ENCODE measurements at places on chromosomes 12 and 14.

GRCh38 chr14:41505491-41505890 is 101.2 kb upstream of the LRFN5 start:
- DNase-seq, result no peak

DNA sequence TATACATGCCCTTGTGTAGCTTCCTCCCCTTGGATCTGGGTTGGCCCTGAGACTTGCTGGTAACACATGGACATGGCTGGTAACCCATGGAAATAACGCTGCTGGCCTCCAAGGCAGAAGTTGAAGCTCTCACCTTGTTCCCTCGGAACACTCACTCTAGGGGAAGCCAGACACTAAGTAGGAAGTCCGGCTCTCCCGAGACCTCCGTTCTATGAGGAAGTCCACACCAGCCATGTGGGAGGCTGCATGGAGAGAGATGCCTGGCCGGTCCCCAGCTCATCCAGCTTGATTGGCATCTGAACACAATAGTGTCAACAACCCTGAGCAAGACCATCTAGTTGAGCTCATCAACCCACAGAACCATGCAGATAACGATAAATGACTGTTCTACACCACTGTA is 39.7 kb upstream of the VRK1 start:
- DNase-seq, result no peak

DNA sequence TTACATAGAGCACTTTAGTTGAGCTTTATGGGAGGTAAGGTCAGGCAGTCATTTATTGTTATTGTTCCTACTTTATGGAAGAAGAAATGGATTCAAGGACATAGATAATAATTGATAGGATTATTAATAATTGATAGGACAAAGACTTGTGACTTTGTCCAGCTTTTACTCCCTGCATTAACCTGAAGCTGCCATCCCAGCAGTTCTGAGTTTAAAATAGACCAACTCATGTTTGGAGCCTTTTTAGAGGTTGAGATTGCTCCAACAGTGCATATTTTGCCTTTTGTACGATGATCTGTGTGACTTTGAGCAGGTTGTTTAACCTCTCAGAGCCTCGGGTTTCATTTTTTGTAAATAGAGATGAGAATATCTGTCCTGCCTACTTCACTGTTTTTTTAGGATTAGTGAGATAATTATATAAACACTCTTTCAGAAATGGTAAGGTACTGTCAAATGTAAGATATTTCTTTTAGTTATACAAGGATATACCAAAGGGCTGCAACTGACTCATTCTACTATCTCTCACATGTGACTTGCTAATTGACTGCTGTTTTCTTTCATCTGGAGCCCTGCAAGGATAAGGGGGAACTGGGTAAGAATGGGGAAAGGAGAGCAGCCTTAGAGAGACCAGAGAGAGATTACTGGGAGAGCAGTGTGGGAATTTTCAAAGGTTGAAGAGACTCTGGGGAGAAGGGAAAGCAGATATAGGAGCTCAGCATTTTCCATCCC is 15.3 kb downstream of the WDR20 start:
- no peak for DNase-seq

DNA sequence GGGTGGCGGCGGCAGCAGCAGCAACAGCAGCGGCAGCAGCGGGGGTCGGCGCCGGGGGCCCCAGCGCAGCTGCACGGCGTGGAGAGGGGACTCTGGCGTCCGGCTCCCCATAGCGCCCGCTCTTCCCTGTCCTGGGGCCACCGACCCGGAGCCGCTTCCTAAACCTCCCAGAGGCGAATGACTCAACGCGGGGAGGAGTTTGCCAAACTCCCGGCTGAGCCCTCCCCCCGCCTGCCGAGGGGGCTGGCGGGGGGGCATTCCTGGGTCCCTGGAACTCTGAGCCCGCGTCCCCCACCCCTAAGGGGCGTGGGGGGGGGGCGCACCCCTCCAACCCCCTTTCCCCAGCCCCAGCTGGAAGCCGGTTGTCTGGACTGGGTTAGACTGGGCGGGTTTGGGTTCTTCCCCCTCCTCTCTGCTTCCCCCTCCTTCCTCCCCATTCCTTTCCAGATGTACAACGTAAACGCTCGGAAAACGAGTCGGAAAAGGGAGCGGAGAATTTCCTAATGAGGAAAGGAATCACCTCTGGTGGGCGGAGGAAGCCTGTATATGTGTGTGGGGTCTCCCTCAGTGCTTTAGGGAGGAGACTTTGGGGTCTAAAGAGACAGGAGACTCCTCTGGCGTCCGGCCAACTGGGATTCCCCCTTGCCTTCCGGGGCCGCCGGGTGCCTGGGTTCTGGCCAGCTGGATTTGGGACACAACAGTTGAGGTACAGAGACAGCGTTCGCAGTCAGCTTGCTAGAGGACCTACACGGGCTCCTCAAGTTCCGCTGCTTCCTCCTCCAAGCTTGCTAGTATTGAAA is at the start of gene ITGA5:
Gene ITGA5 (minus strand): TSS at position 179 of the 800 bp plus-strand sequence. CDS start 68 bp downstream, at position 111.
- DNase-seq, result no peak

DNA sequence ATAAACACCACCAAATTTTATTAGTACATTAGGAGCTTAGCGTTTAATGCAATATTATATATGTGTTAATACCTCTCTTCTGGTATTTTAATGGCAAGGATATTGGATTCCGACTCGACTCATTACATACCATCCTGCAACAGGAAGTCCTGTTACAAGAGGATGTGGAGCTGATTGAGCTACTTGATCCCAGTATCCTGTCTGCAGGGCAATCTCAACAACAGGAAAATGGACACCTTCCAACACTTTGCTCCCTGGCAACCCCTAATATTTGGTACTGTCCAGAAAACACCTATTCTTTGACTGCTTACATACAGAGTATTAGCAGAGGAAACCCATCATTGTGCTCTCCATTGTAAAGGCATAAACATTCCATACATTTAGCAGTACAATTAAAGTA is 45.2 kb downstream of the VEZT start:
- DNase-seq, result no peak

DNA sequence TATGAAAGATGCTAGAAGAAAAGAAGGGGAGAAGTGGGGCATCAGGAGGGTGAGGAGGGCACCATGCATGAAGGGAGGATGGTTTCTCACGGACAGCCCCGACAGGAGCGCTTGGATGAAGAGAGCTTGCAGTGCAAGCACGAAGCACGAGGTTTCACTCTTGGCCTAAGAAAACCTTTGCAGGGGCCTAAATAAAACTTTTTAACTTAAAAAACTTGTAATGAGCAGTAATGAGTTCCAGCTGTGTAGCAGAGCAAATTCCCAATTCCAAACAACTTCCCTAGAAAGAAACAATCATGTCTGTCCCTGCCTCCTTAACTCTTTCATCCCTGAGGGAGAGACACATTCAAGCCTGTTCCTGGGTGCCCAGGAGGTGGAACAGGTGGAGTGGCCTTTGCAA is 119.5 kb downstream of the PAH start:
- no peak for DNase-seq

GRCh38 chr12:11836282-11837151 is 187.0 kb downstream of the ETV6 start:
- DNase-seq, result no peak

DNA sequence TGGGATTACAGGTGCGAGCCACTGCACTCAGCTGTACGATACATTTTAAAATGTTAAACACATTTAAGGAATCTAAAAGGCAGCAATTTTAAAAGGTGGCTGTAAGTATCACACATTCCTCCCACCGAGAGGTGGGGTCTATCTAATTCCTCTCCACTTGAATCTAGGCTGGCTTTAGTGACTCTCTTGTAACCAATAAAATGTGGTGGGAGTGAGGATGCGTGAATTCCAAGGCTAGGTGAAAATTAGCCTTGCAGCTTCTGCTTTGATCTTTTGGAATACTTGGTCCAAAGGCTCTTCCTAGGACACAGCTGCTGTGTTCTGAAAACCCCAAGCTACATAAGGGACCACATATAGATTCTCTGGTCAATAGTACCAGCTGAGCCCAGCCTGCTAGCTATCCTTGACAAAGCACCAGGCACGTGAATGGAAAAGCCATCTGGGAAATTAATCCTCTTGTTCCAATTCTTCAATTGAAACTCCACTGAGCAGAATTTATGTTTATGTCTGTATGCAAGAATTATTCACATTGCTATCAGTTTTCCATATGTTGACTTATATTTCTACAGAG is 8.8 kb upstream of the GPRC5D start:
- no peak for DNase-seq

DNA sequence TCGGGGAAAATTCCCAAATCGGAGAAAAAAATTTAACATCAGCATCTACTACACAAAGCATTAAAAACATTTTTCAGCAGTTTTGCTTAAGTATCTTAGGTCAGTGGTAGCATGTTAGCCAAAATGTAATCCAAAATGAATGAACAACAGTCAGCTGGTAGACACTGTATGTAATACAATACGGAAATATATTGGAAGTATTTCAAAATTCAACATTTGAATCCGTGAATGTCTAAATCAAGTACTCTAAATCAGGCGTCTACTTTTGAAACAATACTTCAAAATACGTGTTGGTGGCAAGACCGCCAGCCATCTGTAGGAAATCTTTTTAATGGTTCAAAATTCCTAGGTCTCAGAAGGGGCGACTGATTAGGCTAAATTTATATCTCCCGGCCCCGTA is 1.1 kb downstream of the SCAF11 start:
- DNase-seq, result no peak

- no peak for DNase-seq
These were observed 73.8 kb upstream of the RIN3 start for GRCh38 chr14:92439537-92440344.

GRCh38 chr14:64801800-64802199 is 77.9 kb downstream of the SPTB start:
- no peak for DNase-seq

DNA sequence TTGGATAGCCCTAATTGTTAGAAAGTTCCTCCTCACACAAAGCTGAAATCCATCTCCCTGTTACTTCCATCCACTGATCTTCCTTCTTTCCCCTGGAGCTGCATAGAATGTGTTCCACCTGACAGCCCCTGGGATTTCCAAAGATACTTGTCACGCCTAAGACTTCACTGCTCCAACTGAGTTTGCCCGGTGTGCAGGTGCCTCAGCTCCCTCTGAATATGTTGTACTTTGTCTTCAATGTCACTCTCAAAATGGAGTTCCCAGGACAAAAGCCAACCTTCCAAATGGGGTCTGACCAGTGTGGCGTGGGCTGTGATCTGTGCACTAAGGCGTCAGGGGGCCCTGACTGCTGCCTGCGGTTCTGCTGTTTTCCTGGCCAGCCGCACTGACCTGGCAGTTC is 42.8 kb downstream of the CACNA2D4 start:
- no peak for DNase-seq

- no peak for DNase-seq
These were observed 4.1 kb downstream of the CYP46A1 start for GRCh38 chr14:99688210-99688581.

DNA sequence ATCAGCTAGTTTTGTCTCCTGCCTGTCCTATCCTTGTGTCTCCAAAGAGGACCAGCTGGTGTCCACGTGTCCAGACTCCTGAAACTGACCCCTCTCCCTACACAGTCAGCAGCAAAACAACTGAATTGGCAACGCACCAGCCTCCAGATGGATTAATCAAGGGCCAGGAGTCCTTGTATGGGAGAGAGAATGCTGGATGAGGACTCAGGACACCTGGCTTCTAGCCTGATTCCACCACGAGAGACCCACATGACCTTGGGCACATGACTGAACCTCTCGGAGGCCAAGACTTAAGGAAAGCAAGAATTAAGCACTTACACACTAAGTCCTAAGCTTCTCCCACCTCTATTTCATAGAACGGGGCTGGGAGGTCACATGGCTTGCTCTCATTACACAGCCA is 60.4 kb upstream of the CMKLR1 start:
- DNase-seq, result no peak

DNA sequence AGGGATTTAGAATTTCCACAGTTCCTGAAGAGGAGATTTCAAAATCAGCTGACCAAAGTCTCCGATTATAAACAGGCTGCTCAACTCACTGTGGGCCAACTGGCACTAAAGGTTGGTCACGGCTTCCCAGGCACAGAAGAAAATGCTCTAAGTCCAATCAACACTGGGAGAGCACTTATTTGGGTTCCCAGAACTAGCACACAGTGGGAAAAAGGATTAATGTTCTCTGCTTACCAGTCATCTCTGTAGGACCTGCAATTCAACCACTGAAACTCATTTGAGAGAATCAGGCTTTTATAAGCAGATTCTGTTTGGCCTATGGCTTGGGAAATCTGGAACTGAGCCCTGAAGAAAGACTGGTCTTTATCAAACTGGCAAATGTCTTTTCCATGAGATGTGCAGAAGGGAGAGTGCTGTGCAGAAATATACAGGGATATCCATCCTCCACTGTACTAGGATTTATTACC is 49.4 kb downstream of the ABCC9 start:
- no peak for DNase-seq

DNA sequence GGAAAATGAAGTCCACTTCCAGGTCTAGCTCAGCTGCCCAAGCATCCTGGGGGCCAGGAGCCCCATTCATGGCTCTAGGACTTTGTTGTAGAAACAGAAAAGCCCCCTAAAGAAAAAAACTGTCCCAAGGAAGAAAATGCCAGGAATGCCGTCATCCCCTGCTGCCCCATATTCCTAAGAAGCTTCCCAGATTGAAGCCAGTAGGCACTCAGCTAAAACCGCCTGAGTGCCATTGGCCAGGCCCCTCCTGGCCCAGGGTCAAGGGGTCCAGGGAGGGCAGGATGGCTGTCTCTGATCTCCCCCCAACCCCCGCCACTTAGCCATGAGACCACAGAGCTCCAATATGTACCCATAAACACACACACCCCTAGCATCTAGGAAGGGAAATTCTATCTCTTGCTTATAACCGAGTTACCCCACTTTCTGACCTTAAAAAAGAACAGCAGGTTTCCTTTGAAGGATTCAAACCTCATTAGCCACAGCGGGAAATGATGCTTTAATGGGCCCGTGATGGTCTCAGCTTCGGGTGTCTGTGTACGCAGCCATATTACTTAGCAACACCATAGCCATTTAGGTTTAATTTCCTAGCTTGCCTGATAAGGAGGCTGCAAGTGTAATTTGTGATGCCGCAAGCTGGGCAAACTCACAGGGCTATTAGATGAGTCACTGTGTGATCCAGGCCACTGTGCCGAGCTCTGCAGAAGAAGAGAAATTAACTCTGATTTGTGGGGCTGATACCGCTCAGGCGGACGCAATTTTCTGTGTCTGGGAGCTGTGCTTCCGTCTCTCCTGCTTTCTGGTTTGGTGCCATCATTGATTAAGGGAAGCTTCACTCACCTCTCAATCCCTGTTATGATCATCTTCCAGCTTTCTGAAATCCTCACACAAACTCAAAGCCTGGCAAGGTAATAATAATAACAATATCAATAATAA is 84.2 kb downstream of the GCH1 start:
- no peak for DNase-seq

DNA sequence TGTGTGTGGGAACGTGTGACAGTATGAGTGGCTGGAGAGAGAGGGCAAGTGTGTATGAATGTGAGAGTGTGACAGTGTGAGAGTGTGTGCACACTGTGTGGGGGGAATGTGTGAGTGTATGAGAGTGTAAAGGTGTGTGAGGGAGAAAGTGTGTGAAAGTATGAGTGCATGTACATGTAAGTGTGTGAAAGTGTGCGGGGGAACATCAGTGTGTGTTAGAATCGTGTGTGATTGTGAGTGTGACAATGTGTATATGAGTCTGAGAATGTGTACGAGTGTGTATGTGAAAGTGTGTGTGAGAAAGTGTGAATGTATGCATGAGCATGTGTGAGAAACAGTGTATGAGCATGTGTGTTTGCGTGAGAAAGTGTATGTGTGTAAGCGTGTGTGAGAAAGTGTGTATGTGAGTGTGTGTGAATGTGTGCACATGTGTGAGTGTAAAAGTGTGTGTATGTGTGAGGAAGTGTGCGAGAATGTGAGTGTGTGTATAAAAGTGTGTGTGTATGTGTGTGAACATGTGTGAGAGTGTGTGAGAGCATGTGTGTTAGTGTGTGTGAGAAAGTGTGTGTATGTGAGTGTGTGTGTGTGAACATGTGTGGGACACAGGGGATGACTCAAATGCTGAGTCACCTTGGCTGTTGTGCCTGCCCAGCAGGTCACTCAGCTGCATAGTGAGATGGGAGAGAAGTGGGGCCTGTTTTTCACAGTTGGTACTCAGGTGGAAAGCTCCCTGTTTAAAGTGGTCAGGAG is 220.5 kb upstream of the TBX3 start:
- DNase-seq, result no peak

Measured in smooth muscle cell of the brain vasculature (primary cell).